ENCODE measurements at places on chromosomes 13 and 19. TPM values are rescaled to one million over a fixed set of nuclear protein-coding genes. Genes with fewer than 3 reads are reported as not detected.

Gene HIF3A
- total RNA-seq: 73.6 TPM

Gene MLLT1
- 20.1 TPM for total RNA-seq

Gene PRR22
- total RNA-seq: 0.38 TPM

Gene AMER2
- 336 TPM for total RNA-seq

Gene ATCAY
- total RNA-seq: 23.2 TPM

Gene CGB8
- not detected for total RNA-seq

Gene CEACAM6
- total RNA-seq: 20.6 TPM

Gene OR7C1
- under 0.01 TPM for total RNA-seq

Gene DMKN
- total RNA-seq: 31.8 TPM

Gene IL4I1
- 0.27 TPM for total RNA-seq

Gene TEX29
- not detected for total RNA-seq

Gene TPTE2
- not detected for total RNA-seq

Gene KLF5
- 18.0 TPM for total RNA-seq

Gene ICAM4
- 0.38 TPM for total RNA-seq

Gene PROZ
- total RNA-seq: not detected

Gene ZNF665
- total RNA-seq: 4.3 TPM

Gene NKG7
- total RNA-seq: 1.1 TPM

Gene LRRC8E
- total RNA-seq: 0.33 TPM

Gene FBXO17
- total RNA-seq: 25.0 TPM

Gene ZNF112
- total RNA-seq: 24.4 TPM

Gene ZNF724
- total RNA-seq: 13.3 TPM

Gene ZNF442
- 13.2 TPM for total RNA-seq

Gene KIR2DL1
- not detected for total RNA-seq

Gene CLEC17A
- total RNA-seq: not detected

Gene UHRF1
- 28.5 TPM for total RNA-seq

Gene NFIX
- 122 TPM for total RNA-seq

Gene RYR1
- 20.4 TPM for total RNA-seq

Gene CEACAM8
- 0.55 TPM for total RNA-seq

Gene LGALS14
- total RNA-seq: not detected

Gene PPM1N
- 2.1 TPM for total RNA-seq

All from camera-type eye (tissue), 1 donor.